Peyer's patch (tissue), 4 donors: ENCODE measurements at places on chromosomes 13 and 19. TPM values are rescaled to one million over a fixed set of nuclear protein-coding genes. Genes with fewer than 3 reads are reported as not detected.

The PBX4 gene
- 6.8 TPM for total RNA-seq

The RFX1 gene
- total RNA-seq: 6.6 TPM

The GARIN5A gene
- not detected for total RNA-seq

The TEX101 gene
- total RNA-seq: not detected
